Activated CD4-positive, alpha-beta T cell treated with anti-CD3 and anti-CD28 coated beads, Interleukin-2, Interleukin-6, amounts not matched to agents 100 ng/mL and 50 ng/mL, durations not matched to agents 16 hours and 8 hours (primary cell): ENCODE measurements at places on chromosomes 1 and 21.

- DNase-seq = no peak
Measured at GRCh38 chr1:27547220-27548116, 56.5 kb downstream of the AHDC1 start.

GRCh38 chr21:33831962-33832659, 83.5 kb downstream of the ATP5PO start:
- no peak for DNase-seq

DNA sequence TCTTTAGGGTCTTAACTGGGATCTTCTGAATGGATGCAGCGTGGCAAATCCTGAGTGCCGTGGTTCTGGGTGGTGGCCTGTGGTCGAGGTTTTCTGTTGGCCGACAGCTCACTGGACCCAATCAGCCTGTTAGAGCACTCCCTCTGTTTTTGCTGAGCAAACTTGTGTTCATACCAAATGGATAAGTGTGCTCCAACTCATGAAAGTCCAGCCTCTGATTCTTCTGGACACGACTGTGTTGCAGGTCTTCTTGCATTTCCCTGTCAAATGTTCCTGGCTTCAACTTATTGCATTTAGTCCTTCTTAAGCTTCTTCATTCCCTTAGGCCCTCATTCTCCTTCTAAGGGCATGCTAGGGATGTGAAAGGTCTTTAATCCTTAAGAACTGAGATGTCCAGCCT, 63.7 kb downstream of the AJAP1 start:
- no peak for DNase-seq

DNA sequence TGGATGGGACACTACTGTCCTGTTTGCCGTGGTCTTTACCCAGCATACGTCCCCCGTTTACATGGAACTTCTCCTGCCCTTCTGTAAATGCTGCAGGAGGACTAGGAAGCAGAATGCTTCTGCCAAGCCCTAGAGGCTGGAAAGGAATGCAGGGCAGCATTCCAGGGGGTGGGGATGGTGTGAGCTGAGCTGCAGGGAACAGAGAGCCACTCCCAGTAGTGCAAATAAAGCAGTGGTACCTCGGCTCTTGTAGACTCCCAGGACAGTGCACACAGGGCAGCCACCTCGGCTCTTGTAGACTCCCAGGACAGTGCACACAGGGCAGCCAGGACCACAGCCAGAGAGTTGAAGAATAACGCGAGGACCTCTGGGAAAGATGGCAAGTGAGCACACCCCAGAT, 35.4 kb downstream of the PTPRU start:
- no peak for DNase-seq

- DNase-seq = no peak
Measured at GRCh38 chr1:71655604-71656003, 574.8 kb upstream of the ZRANB2 start.

- no peak for DNase-seq
Measured at GRCh38 chr21:38165466-38166172, 91.2 kb upstream of the KCNJ15 start.

GRCh38 chr1:28648008-28648473, 359 bp upstream of the RNU11 start:
- peak; percentile 94 for DNase-seq

GRCh38 chr1:10288029-10288615, 77.8 kb downstream of the KIF1B start:
- no peak for DNase-seq

GRCh38 chr1:10528066-10529014, 53.6 kb downstream of the PEX14 start:
- DNase-seq = no peak

GRCh38 chr1:206468571-206468970, 1.7 kb upstream of the IKBKE start:
- no peak for DNase-seq

GRCh38 chr1:152866321-152866720, 6.5 kb downstream of the LCE7A start:
- no peak for DNase-seq

DNA sequence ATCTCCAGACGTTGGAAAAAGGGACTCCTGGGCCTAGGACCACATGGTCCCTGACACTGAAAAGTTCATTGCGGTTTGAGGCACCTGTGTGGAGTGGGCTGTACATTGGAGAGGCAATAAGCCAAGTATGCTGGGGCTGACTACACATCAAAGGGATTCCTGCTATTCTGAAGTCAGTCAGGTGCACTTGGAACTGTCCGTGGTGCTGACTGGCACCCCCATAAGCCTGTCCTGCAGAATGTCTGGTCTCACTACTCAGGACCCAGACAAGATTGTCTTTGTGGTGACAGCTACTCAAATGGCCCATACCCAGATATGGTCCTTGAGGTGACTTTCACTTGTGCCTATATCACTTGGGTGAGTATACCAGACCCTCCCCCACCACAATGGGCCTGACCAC, 150.6 kb downstream of the RWDD3 start:
- DNase-seq = peak; percentile 2

GRCh38 chr1:65229754-65230339, 79.5 kb upstream of the DNAJC6 start:
- DNase-seq = no peak

DNA sequence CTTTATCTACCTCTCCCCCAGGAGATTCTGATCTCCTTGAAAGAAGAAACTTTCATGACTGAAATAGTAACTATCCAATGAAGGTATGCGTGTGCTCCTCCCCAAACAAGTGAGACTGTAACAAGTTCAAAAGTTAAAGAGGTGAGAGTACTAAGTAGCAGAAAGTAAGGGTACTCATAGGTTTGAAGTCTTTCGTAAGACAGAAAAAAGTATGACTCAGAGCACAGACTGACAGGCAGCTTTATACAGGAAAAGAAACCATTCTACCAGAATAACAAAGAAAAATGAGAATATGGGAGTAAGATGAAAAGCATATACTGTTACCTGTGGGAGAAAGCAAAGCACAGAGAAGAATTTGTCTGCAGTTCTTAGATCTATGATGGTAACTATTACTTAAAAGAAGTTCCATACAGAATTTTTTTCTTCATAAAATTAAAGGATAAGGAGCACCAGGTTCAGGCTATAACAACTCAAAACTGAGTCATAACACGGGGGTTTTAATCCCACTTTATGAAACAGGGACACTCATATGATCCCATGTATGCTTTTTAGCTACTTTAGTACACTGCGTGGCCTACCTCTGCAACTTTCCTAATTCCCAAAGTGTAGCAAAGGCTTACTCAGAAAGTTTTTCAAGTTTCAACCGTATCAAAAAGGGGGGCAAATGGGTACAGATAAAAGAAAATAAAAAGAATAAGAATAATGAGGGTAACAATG, 52.0 kb downstream of the FOXJ3 start:
- peak; percentile 46 for DNase-seq

- no peak for DNase-seq
Measured at GRCh38 chr1:65105596-65105995, 42.4 kb upstream of the AK4 start.

GRCh38 chr1:8420318-8420717, 102.4 kb downstream of the SLC45A1 start:
- no peak for DNase-seq

DNA sequence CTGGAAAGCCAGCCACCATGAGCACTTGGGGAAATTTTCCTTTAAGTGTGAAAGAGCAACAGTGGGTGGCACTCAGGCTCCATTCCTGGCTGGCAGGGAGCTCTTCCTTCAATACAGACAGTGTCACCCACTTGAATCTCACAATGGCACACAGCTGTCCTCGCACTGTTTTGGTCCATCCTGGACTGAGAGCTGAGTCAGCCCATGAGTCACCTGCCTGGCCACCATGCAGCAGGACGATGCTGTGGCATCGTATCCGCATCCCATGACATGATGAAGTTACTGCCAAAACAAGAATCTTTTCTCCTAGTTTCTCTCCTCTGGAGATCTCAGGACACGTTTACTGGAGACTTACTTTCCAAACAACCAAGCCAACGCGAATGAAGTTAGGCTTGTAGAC, 6.0 kb downstream of the TMPRSS2 start:
- DNase-seq = no peak

DNA sequence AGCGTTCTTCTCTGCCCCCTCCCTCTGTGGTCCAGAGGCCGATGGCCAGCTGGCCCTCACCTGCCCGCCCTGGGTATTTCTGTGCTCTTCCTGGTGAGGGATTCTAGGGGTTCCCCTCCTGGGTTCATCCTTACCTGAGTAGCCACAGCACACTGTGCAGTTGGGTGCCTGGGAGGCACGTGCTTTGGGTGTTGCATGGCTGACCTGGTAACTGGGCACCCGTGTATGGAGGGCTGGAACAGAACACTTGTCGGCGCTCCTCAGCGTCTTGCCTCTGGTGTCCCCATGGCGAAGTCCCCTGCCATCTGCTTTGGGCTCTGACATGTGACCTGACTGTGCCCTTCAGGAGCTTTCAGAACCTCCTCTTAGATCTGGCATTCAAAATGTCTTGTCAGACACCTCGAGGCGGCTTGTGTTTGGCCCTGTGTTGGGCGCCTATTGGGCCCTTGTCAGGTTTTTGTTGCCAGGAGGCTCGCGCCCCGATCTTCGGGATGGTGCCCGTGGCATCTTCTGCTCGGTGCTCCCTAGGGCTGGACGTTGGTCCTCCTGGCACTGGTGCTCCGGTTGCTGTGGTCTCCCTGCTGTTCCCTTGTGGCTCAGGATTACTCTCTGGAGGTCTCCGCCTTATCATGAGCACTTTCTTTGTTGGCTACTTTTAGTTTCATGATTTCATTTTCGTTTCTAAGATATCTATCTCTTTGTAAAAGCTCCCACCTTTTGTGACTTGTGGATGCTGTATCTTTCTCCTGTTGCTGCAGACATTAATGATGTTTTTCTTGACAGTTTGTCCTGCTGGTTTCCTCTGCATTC, 28.5 kb downstream of the SKI start:
- DNase-seq = no peak

- DNase-seq = no peak
Measured at GRCh38 chr1:9084906-9085305, 15.5 kb upstream of the SLC2A5 start.
